RWPE2 (cell line): ENCODE measurements at places on chromosomes 2 and 18.
A peak's percentile ranks its signal among the peaks of the same experiment; 100 is the strongest.

GRCh38 chr18:14221689-14222088, 89.5 kb upstream of the ZNF519 start:
- DNase-seq: no peak

GRCh38 chr2:57759131-57759530, 287.5 kb upstream of the VRK2 start:
- no peak for DNase-seq

- DNase-seq: no peak
Measured at GRCh38 chr2:20040489-20041172, 10.8 kb downstream of the LAPTM4A start.

DNA sequence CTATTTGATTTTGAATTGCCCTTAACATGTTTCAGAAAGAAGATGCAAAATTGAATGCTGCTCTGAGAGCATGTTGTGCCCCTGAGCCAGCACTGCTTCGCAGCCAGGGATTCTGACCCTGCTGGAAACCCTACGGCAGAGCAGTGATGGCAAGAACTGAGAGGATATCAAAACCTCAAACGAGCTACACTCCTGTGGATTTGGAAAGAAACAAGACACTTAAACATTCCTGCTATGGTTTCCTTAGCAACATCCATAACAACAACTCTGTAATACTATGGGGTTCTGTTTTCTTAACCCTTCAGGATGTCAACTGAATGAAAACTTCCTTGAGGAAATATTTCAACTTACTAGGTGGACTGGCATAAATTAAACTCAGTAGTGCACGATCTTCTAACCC, 649.1 kb downstream of the NYAP2 start:
- no peak for DNase-seq

DNA sequence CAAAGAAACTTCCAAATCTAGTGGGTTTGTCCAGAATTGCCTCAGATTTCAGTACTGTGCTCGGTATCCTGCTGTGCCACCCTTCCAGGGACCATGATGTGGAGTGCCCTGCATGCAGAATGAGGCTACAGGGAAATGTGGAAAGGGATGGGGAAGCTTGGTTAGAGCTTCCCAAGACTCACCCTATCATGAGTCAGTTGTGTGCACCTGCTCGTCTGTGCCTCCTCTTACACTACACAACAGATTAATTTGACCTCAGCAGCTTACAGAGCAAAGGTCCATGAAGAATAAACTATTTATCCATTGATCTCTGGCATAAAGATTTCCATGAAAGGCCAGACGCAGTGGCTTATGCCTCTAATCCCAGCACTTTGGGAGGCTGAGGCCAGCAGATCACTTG, 21.3 kb upstream of the NCK2 start:
- no peak for DNase-seq

DNA sequence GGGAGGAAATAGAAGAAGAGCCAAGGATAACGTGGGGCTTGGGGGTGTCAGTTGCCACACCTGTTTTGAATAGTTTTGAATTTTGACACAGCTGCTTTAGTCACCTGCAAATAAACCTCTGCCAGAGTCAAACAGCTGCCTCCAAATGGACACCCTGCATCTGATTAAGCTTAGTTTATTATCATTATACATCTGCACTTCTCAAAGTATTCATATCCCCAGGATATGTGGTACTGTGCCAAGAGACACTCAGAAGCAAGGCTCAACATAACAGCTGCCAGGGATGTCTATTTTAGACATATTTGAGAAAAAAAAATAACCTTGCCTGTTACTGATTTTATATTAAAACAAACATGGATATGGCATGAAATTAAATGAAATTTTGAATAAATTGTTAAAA, 122.5 kb upstream of the WDR75 start:
- no peak for DNase-seq

- no peak for DNase-seq
Measured at GRCh38 chr2:120949027-120949956, 213.6 kb downstream of the GLI2 start.

DNA sequence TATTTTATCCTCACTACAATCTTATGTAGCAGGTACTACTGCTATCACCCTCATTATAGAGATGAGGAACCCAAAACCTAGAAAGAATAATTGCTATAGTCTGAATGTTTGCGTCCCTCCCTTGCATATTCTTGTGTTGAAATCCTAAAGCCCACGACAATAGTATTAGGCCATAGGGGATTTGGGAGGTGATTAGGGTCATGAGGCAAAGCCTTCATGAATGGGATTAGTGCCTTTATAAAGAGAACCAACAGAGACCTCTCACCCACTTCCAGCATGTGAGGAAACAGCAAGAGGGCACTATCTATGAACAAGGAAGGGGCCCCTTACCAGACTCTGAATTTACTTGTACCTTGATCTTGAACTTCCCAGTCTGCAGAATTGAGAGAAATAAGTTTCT, 500.3 kb upstream of the FAM98A start:
- no peak for DNase-seq

GRCh38 chr2:56299171-56299691, 115.4 kb downstream of the CCDC85A start:
- no peak for DNase-seq

DNA sequence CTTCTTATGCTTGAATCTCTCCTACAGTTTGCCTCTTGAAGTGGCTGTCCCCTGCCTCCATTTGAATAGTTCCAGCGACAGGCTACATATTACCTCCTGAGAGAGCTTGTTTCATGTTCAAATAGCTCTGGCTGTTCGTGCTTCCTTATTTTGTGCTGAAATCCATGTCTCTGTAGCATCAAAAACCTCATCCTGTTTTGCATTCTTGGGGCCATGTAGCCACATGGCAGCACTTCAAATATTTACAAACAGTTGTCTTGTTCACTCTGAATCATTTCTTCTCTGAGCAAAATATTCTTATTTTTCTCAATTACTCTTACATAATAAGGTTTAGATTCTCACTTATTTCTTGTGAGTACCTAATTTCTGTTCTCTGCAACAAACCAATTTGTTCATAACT, 1243.1 kb upstream of the NXPH2 start:
- DNase-seq: no peak

DNA sequence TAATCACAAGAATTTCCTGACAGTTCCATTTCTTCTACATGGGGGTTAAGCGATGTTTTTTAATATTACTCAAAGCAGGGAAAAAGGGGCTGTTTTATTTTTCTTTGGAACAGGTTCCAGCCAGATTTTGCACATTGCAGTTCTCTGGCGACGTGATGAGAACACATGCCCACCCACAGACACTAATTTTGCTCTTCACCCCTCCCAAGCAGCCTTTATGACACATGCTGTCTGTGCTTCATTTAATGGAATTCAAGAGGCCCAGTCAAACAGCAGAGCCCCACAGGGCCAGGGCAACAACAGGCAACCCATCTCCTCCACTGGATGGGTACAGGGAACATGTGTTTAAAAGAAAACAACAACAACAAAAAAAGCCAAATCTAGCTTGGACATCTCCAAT, 70.8 kb downstream of the SPRED2 start:
- no peak for DNase-seq

DNA sequence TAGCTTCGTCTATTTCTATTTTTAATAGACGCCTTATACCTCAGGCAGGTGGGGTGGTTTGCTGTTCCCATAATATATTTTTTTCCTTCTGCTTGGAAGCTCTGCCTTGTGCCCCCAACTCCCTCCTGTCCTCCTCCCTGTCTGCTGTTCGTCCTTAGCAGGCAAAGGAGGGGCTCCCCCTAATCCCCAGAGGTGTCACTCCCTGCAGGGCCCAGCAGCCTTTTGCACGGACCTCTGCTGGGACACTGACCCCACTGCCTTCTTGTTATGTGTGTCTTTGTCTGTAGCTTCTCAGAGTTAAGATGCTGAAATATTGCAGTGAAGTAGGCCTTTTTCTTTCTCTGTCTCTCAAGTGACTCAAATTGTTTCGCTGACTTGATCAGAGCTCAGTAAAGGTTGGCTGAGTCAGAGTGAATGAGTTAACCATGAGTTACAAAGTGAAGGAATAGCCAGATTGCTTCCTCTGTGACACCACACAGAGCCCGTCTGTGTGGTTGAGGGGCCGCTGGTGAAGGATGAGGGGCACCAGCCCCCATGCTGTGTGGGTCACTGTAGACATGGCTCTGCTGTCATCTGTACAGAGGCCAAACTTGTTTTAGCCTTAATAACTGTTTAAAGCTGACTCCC, 47.7 kb downstream of the PRKCE start:
- DNase-seq: no peak

GRCh38 chr2:109403841-109404201, 209.9 kb downstream of the SEPTIN10 start:
- no peak for DNase-seq

GRCh38 chr2:114727012-114727411, 284.6 kb downstream of the DPP10 start:
- no peak for DNase-seq

DNA sequence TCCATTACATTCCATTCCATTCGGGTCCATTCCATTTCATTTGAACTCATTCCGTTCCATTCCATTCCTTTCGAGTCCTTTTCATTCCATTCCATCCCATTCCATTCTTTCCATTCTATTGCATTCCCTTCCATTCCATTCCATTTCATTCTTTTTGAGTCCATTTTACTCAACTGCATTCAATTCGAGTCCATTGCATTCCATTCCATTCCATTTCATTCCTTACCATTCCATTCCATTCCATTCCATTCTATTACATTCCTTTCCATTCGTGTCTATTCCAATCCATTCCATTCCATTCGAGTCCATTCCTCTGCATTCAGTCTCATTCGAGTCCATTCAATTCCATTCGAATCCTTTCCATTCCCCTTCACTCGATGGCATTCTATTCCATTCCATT, 1128.8 kb downstream of the RPIA start:
- DNase-seq: no peak

GRCh38 chr2:75310876-75311275, 111.6 kb upstream of the TACR1 start:
- DNase-seq: no peak

DNA sequence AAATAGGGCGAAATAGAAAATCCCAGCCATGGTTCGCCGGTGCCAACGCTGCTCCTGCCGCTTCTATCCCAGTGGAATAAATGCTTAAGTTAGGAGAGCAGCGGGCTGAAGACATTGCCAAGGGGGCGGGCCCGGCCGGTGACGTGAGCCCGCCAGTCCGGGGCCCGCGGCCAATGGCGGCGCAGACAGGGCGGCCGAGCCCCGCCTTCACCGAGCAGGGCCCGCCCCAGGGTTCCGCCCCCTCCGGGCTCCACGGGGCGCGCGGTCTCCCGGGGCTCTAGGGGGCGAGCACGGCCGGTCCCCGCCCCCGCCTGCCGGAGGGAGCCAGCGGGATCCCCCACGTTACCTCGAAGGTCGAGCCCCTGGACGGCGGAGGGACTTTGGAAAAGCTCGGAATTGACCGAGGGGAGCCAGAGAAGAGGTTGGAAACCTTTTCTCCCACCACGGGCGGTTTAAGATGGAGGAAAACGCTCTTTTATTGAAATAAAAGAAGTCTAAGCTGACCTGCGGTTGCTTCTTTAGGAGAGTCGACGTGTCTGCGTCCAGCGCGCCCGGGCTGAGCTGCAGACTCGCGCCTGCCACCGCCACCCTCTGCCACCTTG, at the start of gene EPHA4:
EPHA4 (minus strand) TSS at position 86 of the 602 bp plus-strand sequence; CDS start at position 30, 56 bp downstream.
- peak; percentile 69 for DNase-seq

DNA sequence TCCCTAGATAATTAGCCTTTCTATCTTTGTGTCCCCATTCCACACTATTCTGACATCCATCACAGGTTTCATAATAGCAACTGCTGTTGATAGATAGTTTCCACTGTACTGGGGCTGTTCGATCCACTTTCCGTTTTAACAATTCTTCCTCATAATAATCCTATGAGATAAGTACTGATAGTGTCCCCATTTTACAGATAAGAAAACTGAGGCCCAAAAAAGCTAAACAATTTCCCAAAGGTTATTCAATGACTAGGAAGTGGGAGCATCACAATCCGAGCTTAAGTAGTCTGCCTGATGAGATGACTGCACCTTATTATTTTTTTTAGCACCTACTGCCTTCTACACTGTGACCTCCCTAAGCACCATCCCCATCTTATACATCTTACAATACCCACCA, 569.2 kb downstream of the STK39 start:
- DNase-seq: no peak

DNA sequence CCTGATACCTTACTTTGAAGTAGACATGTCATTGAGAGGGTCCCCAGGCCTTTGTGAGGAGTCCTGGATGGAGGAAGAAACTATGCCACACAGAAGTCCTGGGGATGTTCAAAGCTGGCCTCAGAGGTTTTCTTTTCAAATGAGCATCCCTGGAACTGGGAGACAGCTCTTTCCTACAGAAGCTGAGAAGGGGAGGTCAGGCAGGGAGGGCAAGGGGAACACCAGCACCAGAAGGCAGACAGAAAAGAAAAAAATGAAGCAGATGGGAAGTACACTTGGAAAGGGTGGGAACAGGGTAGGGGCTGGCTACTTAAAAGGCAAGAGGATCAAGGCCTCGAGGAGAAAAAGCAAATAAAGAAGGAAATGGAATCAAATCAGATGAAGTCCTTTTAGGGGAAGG, 120.0 kb downstream of the FMNL2 start:
- DNase-seq: no peak

DNA sequence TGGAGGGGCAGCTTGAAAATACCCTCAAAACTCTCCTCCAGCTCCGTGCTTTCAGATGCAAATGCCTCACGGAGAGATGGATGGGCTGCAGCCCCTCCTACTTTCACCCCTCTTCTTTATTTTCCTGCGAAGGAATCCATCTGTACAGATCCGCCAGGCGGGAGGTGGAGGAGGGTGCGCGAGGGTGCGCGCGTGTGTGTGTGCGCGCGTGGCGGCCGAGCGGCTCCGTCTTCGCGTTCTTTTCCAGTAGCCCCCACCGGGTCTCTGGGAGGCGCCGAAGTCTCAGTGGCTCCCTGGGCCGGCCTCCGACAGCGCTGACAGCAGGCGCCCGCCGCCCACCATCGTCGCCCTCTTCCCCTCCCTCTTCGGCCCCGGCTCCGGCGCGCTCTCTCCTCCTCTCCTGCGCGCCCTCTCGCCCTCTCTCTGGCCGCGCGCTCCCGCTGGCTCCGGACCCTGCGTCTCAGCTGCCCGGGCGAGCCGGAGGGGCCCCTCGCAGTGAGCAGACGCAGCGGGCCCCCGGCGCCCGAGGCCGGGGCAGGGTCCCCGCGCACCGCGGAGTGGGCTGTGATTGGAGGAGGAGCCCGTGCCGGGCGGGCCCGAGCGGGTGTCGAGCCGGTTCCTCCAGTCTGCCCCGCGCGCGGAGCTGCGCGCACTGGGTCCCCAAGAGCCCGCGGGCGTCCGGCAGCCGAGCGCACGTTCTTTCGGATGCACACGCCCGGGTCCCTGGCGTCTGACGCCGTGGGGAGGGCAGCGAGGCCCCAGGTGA, at the start of gene CDH7:
CDH7 (plus strand) TSS at position 624 of the 766 bp plus-strand sequence. CDS start 11,831 bp downstream, outside the sequence.
- no peak for DNase-seq

GRCh38 chr2:133972786-133973185, 281.1 kb upstream of the MGAT5 start:
- no peak for DNase-seq

- no peak for DNase-seq
Measured at GRCh38 chr18:10560452-10561045, 34.7 kb downstream of the NAPG start.
